ENCODE measurements at places on chromosomes 2 and 18. TPM values are rescaled to one million over a fixed set of nuclear protein-coding genes. Genes with fewer than 3 reads are reported as not detected.

NEU2 gene
- not detected for total RNA-seq

GRCh38 chr2:204900910-204901309 is 355.6 kb downstream of the PARD3B start:
- no peak overlapping the region for H3K27ac ChIP-seq
- no peaks in the 10 kb centered on the region for H3K36me3 ChIP-seq
- DNase-seq = peak; percentile 49
- no peaks in the 10 kb centered on the region for H3K4me1 ChIP-seq

GRCh38 chr18:32684940-32685339 is 87.9 kb downstream of the KLHL14 start:
- no peaks in the 10 kb centered on the region for H3K36me3 ChIP-seq
- H3K27ac ChIP-seq = no peak overlapping the region
- DNase-seq = no peak
- no peak overlapping the region for H3K4me3 ChIP-seq
- no peaks in the 10 kb centered on the region for H3K4me1 ChIP-seq
- H3K27me3 ChIP-seq = no peaks in the 10 kb centered on the region

CD8A gene
- total RNA-seq = 0.27 TPM

DNA sequence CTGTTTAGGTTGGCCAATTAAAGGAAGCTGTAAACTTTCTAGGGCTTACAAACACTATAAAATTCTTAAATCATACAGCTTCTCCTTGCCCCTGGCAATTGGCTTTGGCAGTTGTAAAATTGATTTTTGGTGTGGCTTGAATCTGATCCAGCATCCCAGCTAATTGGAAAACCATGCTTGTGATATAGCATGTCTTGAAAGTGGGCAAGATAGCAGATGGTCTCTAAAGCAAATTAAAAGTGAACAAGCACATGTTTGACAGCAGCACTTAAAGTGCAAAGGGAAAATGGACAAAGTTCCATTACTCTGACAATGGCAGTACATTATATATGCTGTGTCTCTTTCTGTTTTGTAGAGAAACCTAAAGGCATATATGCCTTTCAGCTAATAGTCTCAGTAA is 302.9 kb upstream of the NXPH2 start:
- H3K4me3 ChIP-seq = no peak overlapping the region
- H3K27me3 ChIP-seq = no peaks in the 10 kb centered on the region
- H3K27ac ChIP-seq = no peak overlapping the region
- no peaks in the 10 kb centered on the region for H3K4me1 ChIP-seq
- DNase-seq = no peak

Data from psoas muscle (tissue), 8 donors.